ENCODE measurements at places on chromosomes 1 and 21. TPM values are rescaled to one million over a fixed set of nuclear protein-coding genes. Genes with fewer than 3 reads are reported as not detected.

LCE6A gene
- not detected for total RNA-seq

BRDT gene
- not detected for total RNA-seq

PPIAL4G gene
- total RNA-seq = not detected

ANKRD35 gene
- total RNA-seq = 4.6 TPM

GPR37L1 gene
- 0.88 TPM for total RNA-seq

RASSF5 gene
- total RNA-seq = 7.8 TPM

TNFRSF4 gene
- 0.22 TPM for total RNA-seq

DRAXIN gene
- total RNA-seq = 4.7 TPM

CD48 gene
- 2.6 TPM for total RNA-seq

AKR1A1 gene
- 57.1 TPM for total RNA-seq

OR2M3 gene
- not detected for total RNA-seq

CASQ1 gene
- total RNA-seq = 35.8 TPM
